Stimulated activated CD8-positive, alpha-beta memory T cell treated with anti-CD3 and anti-CD28 coated beads, Interleukin-2, amount 100 ng/mL, for 1 hour (primary cell): ENCODE measurements at places on chromosomes 5 and 9.

GRCh38 chr5:172322028-172322965, 38.7 kb upstream of the UBTD2 start:
- no peak for DNase-seq

- DNase-seq: no peak
Measured at GRCh38 chr9:107667231-107668070, 177.9 kb upstream of the KLF4 start.

- DNase-seq: no peak
Measured at GRCh38 chr5:135921388-135921787, 25.7 kb upstream of the IL9 start.

DNA sequence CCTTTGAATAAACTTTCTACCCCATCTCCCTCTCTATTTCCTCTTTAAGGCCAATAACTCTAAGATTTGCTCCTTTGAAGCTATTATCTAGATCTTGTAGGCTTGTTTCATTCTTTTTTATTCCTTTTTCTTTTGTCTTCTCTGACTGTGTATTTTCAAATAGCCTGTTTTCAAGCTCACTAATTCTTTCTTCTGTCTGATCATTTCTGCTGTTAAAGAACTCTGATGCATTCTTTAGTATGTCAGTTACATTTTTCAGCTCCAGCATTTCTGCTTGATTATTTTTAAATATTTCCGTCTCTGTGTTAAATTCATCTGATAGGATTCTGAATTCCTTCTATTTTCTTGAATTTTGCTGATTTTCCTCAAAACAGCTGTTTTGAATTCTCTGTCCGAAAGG, 15.3 kb upstream of the LIX1 start:
- DNase-seq: no peak

DNA sequence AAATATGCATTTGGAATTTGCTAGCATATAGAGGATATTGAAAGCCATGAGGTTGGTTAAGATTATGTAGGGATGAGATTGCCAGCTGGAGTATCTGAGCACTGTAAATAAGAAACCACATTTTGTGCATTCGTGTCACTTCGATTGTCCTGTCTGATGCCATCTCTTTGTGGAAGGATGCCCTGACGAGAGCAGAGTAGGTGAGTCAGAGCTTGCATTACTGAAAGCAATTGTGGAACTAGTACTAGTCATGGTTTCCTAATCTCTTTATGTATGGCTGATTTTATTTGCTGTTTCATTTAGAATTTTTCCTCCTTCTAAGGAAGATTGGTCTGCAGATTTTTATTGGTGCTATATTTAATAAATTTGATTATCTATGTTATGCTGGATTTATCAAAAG, 14.5 kb upstream of the TAS2R1 start:
- no peak for DNase-seq

- no peak for DNase-seq
Measured at GRCh38 chr5:9335754-9336495, 209.9 kb downstream of the SEMA5A start.

GRCh38 chr5:150758531-150759333, at the start of gene DCTN4:
Gene DCTN4 (minus strand): TSS chr5:150759017. CDS start chr5:150758993, 24 bp downstream.
- DNase-seq: peak; percentile 79

- DNase-seq: no peak
Measured at GRCh38 chr5:145489516-145489915, 345.6 kb downstream of the PRELID2 start.

DNA sequence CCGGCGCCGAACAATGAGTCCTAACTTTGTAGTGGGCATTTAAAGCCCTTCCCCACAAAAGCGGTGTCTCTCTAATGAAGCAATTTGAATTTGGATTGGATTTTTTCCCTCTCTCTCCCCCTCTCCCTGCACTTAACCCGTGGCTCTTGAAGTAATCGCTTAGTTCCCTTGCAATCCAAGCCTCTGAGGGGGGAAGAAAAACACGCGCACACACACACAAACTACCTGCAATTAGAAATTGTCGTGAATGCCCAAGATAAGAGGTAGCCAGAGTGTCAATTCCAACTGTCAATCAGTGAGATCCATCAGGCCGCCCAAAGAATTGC, 1.2 kb downstream of the LHX6 start:
- no peak for DNase-seq

DNA sequence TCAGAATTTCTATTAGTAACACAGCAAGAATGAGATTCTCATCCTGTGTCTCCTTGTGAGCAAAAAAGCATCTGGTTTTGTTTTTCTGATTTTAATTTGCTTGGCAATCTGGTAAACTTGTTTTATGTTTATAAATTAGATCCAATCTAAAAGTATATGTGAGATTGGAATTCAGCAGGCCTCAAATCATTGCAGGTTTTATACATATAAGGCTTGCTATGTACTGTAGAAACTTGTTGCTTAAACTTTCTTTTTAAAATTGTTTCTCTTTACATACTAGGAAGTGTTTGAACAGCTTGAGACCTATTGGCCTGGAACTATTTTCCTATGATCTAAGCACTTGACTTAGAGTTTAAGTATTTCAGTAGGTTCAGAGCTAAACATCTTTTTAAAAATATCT, 1037.8 kb downstream of the NR2F1-AS1 start:
- no peak for DNase-seq

DNA sequence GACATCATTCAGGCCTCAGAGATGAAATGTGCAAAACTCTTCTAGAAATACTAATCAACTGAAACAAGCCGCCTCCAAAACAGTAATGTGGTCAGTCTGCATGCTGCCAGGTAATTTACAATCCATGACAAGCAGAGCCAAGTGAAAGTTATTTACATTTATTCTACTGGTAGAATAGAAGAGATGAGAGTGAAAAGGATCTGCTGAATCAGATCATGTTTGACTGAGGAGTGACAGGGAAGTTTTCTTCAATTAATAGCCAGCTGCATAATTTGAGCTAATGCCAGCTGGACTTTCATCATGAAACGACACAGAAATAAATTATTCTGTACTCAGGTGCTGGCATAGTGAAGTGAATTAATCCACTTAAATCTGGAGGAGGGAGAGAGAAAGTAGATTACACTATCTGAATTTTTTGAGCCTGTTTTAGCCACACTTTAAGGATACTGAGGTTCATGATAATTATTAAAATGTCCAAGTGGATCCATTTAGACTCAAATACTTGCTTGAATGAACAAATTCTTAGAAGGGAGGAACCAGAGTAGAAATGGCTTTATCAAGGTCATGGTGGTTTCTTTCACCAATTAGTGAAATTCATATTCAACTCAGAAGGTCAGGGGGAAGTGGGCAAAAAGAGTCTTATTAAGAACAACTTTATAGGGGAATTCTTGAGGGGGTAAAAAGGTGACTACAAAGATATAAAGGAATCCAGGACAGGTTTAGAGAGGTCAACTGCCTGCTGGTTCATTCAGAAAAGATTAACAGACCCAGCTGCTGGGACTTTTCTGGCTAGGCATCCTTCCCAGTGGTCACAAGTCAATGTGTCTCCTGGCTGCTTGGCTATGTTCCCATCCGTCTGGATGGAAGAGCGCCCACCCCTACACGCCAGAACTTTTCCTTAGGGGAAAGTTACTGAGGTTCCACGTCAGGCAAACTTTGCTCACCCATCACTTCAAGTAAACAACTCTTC, 350.4 kb downstream of the PDE4D start:
- DNase-seq: no peak
